ENCODE measurements at places on chromosomes 1 and 21. TPM values are rescaled to one million over a fixed set of nuclear protein-coding genes. Genes with fewer than 3 reads are reported as not detected.

The GOLT1A gene
- not detected for total RNA-seq

The AKIRIN1 gene
- total RNA-seq, result 74.9 TPM

The CACNA1S gene
- total RNA-seq, result not detected

The SLC2A5 gene
- total RNA-seq, result not detected

The S100A3 gene
- total RNA-seq, result not detected

The TMPRSS3 gene
- total RNA-seq, result 5.2 TPM

The PALMD gene
- total RNA-seq, result not detected

The ORC1 gene
- total RNA-seq, result 21.6 TPM

The ZCCHC17 gene
- total RNA-seq, result 20.4 TPM

The EPHB2 gene
- not detected for total RNA-seq

The CHD5 gene
- total RNA-seq, result 0.02 TPM

The SLC41A1 gene
- 11.5 TPM for total RNA-seq

The CSRP1 gene
- 65.6 TPM for total RNA-seq

The NTMT2 gene
- not detected for total RNA-seq

The GJA8 gene
- total RNA-seq, result not detected

The PGBD5 gene
- total RNA-seq, result not detected

The PTPRC gene
- 826 TPM for total RNA-seq

The CASQ2 gene
- not detected for total RNA-seq

The C1orf116 gene
- not detected for total RNA-seq

The TMPRSS2 gene
- not detected for total RNA-seq

The PCAT6 gene
- total RNA-seq, result 0.79 TPM

The MAP10 gene
- 2.9 TPM for total RNA-seq

The TGFB2 gene
- not detected for total RNA-seq

The IBA57 gene
- total RNA-seq, result 8.7 TPM

The CD52 gene
- total RNA-seq, result 1,759 TPM

The CATSPERE gene
- 0.58 TPM for total RNA-seq

The HES3 gene
- not detected for total RNA-seq

The CAMK2N1 gene
- total RNA-seq, result 1.1 TPM

The G0S2 gene
- 1.3 TPM for total RNA-seq

The SDC3 gene
- 0.05 TPM for total RNA-seq

The PLPPR5 gene
- total RNA-seq, result not detected

The CDCA8 gene
- 54.7 TPM for total RNA-seq

The GNL2 gene
- total RNA-seq, result 49.1 TPM

The IGSF3 gene
- total RNA-seq, result 0.12 TPM

The KIF26B gene
- total RNA-seq, result not detected

Measured in activated naive CD4-positive, alpha-beta T cell treated with anti-CD3 and anti-CD28 coated beads, Interleukin-2, amount 10 ng/mL, durations not matched to agents 5 hours and 36 hours (primary cell).